Erythroblast (primary cell): ENCODE measurements at places on chromosomes 5 and 9.

DNA sequence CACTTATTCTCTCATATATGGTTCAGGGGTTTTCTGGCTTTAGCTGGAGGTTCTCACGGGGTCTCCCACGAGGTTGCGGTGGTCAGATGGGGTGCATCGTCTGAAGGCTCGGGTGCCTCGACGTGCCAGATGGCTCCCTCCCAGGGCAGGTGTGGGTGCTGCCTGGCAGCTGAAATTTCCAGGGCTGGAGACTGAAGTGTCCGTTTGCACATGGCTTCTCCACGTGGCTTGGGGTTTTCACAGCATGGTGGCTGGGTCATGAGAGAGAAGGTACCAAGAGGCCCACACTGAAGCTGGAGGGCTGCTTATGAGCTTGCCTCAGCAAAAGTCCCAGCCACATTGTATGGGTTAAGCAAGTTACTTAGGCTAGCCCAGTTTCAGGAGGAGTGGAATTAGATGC lies 218.6 kb downstream of the AGTPBP1 start:
- DNase-seq = no peak

GRCh38 chr9:98686961-98687855 lies 21.5 kb downstream of the GABBR2 start:
- DNase-seq = no peak

GRCh38 chr9:109500421-109500974 lies 2.4 kb upstream of the PTPN3 start:
- DNase-seq = no peak

DNA sequence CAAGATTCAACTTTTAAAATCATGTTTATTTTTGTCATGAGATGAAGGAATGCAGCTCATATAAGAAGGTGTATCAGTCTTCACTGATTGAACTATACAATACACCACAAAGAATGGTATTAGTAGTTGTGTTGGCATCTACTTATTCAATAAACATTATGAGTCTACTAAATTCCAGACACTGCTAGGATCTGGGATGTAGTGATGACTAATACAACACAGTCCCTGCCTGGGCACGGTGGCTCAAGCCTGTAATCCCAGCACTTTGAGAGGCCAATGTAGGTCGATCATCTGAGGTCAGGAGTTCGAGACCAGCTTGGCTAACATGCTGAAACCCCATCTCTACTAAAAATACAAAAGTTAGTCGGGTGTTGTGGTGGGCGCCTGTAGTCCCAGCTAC lies 171.4 kb upstream of the NFIB start:
- DNase-seq = no peak

DNA sequence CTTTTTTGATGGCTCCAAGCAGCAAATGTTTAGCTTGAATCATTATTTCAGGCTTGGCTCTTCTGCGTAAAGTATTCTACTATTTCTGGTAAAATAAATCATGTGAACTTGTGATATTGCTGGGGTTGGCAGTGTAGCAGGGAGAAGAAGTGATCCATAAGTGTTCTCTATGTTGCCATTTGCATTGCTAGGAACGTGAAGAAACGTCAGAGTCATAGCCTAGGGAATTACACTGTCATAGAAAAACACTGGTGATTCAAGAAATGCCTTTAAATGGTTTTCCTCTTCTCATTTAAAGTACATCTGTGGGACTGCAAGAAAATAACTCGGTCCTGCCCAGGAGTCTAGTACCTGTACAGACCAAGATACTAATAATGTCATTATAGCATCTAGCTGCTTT lies 162.3 kb downstream of the PBX3 start:
- no peak for DNase-seq

- DNase-seq = no peak
Measured at GRCh38 chr9:132005899-132006298, 73.8 kb downstream of the MED27 start.

DNA sequence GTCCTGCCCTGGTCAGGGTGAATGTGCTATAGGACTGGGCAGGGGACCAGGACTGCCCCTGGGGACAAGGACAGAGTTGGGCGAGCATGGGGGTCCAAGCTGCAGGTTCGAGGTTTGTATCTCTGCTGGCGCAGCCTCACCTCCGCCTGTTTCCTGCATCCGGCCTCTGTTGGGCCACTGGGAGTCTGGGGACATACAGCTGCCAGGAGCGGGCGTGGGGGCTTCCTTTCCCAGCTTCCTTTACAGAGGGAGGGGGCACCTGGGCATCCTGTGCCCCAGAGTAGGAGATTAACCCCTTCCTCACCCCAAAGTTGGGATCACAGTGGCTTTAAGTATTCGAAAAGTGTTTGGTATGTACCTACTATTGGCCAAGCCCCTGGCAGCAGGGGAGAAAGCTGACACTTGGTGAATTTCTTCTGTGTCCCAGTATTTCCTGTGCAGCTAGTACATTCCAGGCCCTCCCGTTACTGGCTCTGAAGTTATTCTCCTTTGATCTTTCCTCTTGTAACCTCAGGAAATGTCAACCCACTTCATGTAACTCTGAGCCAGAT lies 19.0 kb downstream of the OLFML2A start:
- no peak for DNase-seq

DNA sequence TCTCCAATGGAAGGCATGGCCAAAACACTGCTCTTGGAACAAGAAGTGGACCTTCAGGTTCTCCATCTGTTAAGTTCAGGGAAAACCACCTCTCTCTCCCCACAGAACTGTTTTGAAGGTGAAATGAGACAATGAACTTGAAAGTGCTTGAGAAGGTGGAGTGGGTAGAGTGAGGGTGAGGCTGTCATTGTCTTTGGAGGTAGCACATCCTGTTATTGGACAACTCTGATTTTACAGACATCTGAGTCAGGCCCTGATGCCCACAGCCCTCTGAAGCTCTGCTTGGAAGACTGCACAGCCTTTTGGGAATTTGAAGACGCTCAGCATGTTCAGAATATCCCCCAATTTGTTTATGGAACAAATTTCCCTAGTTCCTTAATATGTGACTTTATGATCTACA lies 27.6 kb upstream of the TEX48 start:
- DNase-seq = no peak

DNA sequence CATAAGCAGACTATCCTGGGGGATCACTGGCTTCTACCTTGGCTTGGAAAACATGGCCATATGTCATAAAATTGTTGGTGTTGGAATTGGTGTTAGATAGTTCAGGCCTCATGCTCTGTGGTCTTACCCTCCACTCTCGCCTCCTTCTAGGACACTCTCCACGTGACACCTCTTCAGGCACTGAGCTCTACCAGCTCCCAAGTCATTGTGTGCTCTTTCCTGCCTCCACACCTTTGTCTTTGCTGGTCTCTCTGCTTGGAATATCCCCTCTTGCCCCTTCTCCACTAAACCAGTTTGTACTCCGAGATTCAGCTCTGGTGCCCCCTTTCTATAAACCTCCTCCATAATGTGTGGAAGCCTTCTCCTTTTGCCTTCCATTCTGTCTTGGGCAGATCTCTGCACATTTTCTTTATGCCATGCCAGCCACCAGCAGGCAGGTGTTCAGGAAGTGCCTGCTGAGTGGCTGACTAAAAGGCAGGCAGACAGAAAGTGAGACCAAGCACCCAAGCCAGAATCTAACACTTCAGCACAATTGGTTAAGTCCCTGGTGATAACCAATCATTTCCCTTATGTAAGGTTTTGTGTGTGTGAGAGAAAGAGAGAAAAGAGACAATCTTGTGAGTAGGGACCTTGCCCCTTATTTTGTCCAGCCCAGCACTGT lies 37.7 kb downstream of the SAR1B start:
- DNase-seq = no peak

- DNase-seq = no peak
Measured at GRCh38 chr9:113599646-113600022, 136.1 kb downstream of the RGS3 start.

DNA sequence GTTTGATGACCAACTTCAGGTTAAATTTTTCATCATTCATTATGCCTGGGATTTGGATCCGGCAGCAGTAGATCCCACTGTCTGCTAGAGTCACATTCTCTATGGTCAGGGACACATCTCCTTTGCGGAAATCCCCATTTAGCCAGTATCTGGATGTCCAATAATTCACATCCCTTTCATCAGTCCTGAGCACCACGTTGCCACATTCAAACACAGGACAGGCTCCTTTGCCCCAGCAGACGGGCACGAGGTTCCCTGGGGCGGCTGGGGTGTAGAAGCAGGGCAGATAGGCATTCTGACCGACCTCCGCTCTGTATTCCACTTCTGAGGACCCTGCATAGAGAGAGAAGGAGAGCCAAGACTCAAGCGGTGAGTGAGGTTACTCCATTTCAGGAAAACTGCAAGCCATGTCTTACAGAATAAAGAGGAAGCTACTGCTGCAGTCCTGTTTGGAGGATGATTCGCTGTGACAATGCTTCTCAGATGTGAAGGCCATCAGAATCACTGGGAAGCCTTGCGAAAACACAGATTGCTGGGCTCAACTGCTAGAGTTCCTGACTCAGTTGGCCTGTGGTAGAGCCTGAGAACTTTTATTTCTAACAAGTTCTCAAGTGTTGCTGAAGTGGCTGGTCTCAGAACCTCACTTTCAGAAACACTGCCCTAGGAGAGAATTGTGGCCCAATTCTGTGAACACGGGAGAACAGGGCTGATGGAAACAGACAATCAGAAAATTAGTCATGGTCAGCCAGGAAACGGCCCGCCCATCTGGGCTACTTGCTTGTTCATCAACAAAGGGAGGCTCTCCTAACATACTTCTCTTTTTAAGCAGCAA lies 2.0 kb downstream of the HAVCR2 start:
- no peak for DNase-seq

GRCh38 chr5:1204693-1205242 lies 3.4 kb downstream of the SLC6A19 start:
- DNase-seq = peak; percentile 56

DNA sequence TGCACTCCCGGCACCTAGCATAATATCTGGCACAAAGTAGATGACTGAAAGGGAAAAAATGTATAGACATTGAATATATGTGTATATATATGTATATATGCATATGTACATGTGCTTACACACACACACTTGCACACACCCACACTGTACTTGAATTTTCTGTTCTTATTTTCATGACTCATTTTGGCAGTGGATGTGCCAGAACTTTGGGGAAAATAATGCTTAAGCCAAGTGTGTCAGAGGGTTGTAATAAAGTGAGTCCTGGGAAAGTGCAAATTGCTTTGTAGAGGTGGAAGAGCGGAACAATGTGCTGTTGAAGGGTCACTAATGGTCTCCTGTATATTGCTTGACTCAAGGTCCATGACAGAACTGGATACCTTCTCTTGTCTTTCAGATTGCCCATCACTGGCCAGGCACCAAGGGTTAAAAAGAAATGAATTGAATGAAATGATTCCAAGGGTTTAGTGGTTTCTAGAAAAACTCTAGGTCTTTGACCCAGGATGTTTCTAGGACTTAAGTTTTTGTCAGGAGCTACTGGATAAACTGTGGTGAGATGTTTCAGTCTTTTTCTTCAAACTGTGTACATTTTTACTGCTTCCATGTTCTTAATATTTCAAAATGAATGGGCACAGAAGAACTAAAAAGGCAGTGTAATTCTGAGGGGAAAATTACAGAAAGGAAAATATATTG lies 129.9 kb upstream of the MOCS2 start:
- DNase-seq = no peak

- no peak for DNase-seq
Measured at GRCh38 chr5:56464935-56465768, 232.0 kb upstream of the ANKRD55 start.

- DNase-seq = peak; percentile 74
Measured at GRCh38 chr5:149434162-149435014, 55.3 kb upstream of the IL17B start.

DNA sequence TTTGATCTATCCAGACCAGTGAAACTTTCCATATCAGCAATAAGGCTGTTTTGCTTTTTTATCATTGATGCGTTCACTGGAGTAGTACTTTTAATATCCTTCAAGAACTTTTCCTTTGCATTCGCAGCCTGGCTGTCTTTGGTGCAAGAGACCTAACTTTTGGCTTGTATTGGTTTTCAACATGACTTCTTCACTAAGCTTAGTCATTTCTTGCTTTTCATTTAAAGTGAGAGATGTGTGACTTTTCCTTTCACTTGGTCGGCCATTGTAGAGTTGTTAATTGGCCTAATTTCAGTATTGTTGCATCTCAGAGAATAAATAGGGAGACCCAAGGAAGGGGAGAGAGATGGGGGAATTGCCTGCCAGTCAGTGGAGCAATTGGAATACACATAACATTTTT lies 26.4 kb upstream of the CMYA5 start:
- no peak for DNase-seq

DNA sequence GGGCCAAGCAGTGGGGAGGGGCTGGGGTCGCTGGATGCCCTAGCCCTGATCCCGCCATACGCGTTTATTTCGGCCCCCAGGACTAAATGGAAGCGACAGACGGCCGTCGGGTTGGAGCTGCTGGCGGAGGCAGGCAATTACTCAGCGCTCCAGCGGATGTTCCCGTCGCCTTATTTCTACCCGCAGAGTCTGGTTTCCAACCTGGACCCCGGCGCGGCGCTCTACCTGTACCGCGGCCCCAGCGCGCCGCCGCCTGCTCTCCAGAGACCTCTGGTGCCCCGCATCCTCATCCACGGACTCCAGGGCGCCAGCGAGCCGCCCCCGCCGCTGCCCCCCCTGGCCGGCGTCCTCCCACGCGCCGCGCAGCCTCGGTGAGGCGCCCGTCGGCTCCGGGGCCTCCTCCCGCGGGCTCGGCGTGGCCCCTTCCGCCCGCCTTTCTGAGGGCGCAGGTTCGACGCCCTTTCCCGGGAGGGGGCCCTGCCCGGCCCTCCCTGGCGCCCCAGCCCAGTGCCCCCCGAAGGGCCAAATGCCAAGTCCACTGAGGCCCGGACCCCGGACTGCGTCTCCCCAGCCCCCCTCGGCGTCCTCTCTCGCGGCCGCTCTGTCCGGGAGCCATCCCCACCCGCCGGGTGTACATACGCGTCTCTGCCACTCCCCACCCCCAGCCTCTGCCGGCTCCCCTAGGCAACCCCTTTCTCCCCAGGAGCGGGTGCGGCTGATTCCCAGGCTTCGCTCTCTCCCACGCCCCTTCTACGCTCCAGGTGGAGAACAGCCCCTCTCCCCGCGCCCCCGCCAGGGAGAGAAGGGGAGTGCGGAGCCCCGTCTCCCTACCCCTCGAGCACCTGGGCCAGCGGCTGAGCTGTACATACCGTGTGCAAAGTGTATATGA lies 7.0 kb downstream of the BARHL1 start:
- DNase-seq = no peak

DNA sequence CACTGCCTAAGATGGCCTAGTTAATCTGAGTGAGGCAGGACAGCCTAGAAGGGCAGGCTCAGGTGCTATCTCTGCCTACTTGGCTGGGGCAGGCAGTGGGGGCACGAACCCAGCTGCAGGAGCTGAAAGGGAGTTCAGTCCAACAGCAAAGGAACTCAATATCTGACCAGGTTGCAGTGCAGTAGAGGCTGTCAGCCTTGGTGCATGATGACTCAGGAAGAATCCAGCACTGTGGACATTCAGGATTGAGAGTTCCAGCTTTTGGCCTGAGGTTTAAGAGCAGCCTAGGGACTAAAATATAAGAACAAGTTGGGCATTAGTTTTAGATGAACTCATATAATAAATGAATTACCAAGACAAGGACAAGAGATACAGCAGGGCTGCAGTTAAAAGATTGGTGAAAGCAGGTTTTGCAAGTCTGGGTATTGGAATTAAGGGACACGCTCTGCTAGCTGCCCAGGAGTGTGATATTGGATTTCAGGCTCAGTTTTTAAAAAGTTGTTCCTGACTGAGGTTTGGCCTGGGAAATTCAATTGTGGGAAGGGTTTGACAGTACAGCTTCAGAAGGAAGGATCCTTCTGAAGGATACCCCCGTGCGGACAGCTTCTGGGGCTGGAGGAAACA lies 64.7 kb upstream of the ATG10 start:
- no peak for DNase-seq
